Keratinocyte (primary cell): ENCODE measurements at places on chromosomes 13 and 19. TPM values are rescaled to one million over a fixed set of nuclear protein-coding genes. Genes with fewer than 3 reads are reported as not detected.

DNA sequence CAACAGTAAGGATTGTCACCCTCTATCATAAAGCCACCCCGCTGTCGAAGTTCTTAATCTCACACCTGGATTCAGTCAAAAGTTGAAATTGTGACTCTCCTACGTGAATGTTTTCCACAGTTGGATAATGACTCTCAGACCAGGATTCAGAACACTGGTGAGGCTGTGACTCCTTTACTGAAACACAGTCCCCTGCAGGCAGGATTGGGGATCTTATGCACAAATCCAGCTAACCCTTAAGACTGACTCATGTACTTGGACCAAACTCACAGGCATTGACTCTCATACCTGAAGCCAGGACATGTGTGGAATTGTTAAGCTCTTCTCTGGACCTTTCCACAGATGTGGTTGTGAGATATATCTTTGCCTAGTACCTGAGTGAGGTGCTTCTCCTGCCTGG, 46.8 kb downstream of the ZNF85 start:
- DNase-seq: no peak

DNA sequence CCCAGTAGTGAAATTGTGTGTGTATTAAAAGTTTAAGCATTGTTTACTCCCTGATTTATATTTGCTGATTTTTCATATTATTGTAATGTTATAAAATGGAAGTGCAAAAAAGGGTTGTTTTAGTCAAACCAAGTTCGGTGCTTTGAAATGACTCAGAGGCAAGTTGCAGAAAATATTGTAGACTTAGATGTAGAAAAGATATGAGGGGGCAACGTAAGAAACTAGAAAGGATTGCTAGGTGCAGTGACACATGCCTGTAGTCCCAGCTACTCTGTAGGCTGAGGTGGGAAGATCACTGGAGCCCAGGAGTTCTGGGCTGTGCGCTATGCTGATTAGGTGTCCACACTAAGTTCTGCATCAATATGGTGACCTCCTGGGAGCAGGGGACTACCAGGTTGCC, 16.1 kb upstream of the LPAR6 start:
- DNase-seq: no peak

- no peak for DNase-seq
These were observed 43.7 kb downstream of the TMEM255B start for GRCh38 chr13:113802761-113803160.

DNA sequence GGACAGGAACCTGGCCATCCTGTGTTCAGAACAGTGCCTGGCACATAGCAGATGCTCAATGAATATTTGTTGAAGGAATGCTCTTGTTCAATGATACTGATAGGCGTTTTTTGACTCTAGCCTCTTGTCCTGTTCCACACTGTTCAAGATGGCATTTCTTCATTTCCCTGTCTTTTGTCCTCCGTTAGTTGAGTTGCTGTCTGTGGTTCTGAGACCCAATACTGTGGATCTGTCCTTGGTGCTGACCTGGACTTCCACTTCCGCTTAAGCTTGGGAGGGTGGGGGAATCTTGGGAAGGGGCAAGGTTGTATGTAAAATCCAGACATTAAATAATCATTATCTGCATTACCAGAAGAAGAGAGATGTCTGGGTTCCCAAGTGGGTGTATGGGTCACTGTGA, 8.3 kb upstream of the KCNN4 start:
- DNase-seq: no peak

DNA sequence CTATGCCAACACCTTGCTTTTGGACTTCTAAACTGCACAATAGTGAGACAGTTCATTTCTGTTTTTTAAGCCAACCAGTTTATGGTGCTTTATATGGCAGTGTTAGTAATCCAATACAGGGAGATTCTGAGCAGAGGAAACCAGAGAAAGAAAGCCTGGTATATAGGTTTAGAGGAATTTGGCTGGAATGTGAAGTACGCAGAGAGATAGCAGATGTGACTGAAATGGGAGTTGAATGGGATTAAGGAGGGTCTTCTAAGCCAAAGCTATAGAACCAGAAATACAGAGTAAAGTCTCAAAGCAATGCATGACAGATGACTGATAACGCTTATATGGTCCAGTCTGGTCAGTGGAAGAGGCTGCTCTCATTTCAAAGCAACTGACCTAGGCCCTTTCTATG, 453.7 kb downstream of the GPC6 start:
- no peak for DNase-seq

GRCh38 chr19:13154911-13155471, 4.8 kb downstream of the IER2 start:
- no peak for DNase-seq

GRCh38 chr13:99312493-99312883, 5.3 kb upstream of the GPR183 start:
- no peak for DNase-seq

- no peak for DNase-seq
These were observed 712 bp upstream of the RINL start for GRCh38 chr19:38878575-38879399.

GRCh38 chr13:105410602-105411001, 1124.9 kb downstream of the EFNB2 start:
- no peak for DNase-seq

DNA sequence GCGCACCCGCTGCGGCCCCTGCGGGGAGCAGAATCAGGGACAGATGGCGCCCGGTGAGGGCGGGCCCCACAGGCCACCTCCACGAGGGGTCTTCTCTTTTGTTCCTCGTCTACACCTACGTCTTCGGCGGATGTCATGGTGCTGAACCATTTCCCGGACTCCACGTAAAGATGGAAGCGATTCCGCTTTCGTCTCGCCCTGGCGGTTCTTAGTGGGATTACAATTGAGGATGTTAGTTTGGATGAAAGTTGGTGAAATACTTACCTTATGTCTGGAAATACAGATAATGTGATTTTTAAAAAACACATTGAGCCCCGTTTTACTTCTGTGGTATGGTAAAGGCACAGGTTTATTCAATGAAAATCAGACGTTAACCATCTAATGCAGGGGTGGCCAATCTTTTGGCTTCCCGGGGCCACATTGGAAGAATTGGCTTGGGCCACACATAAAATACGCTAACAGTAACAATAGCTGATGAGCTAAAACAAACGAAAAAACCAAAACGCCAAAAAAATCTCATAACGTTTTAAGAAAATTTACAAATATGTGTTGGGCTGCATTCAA, 1.4 kb upstream of the ZMYM5 start:
- DNase-seq: no peak

- DNase-seq: no peak
These were observed 30.3 kb downstream of the TDRD3 start for GRCh38 chr13:60427285-60427684.

GRCh38 chr13:98300956-98301641, 124.0 kb upstream of the RNF113B start:
- DNase-seq: no peak

- DNase-seq: no peak
These were observed 1.1 kb downstream of the ARHGAP35 start for GRCh38 chr19:46861691-46862502.

GRCh38 chr13:18995259-18995873, 186.3 kb downstream of the TUBA3C start:
- DNase-seq: no peak

DNA sequence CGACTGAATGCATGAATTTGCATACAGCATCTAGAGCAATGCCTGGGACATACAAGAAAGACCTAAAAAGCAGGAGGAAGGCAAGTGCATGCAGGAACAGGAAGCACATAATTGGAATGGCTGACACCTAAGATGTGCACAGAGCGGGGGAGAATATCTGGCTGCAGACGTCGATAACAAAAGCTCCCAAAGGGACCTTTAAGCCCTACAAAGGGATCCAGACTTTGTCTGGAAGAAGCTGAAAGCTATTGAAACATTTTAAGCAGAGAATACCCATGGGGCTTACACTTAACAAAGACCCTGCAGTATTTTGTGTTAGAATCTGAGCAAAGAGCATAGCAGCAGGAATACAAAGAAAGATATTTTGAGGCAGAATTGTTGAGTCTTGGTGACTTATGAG, 107.4 kb upstream of the CLDN10 start:
- no peak for DNase-seq

GRCh38 chr13:40624383-40624782, 42.1 kb downstream of the FOXO1 start:
- DNase-seq: no peak

DNA sequence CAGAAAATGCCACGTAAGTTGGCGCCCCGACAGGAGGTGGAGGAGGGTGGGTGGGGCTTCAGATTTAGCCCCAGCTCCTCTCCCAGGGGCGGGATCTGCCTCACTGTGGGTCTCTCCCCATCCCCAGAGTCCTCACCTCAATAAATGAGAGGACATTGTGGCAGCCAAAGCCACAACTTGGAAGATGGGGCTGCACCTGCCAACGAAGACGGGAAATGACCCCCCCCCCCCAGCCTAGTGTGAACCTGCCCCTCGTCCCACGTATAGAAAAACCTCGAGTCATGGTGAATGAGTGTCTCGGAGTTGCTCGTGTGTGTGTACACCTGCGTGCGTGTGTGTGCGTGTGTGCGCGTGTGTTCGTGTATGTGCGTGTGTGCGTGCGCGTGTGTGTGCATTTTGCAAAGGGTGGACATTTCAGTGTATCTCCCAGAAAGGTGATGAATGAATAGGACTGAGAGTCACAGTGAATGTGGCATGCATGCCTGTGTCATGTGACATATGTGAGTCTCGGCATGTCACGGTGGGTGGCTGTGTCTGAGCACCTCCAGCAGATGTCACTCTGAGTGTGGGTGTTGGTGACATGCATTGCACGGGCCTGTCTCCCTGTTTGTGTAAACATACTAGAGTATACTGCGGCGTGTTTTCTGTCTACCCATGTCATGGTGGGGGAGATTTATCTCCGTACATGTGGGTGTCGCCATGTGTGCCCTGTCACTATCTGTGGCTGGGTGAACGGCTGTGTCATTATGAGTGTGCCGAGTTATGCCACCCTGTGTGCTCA, 1.5 kb upstream of the TRAPPC5 start:
- DNase-seq: no peak

- DNase-seq: no peak
These were observed 4.4 kb upstream of the TBXA2R start for GRCh38 chr19:3610745-3611717.

- no peak for DNase-seq
These were observed 448 bp upstream of the ZNF543 start for GRCh38 chr19:57319869-57320179.

DNA sequence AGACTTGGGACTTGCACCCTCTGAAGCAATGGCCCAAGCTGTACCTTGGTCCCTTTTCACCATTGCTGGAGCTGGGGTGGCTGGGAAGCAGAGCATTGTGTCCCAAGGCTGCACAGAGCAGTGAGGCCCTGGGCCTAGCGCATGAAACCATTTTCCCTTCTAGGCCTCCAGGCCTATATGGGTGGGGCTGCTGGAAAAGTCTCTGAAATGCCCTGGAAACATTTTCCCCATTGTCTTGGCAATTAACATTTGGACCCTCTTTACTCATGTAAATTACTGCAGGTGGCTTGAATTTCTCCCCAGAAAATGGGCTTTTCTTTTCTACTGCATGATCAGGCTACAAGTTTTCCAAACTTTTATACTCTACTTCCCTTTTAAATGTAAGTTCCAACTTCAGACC, 510.5 kb downstream of the SLITRK6 start:
- no peak for DNase-seq

- DNase-seq: no peak
These were observed 204.5 kb downstream of the KCNRG start for GRCh38 chr13:50219743-50220142.

GRCh38 chr19:46766569-46767317, 20.5 kb upstream of the STRN4 start:
- DNase-seq: no peak

DNA sequence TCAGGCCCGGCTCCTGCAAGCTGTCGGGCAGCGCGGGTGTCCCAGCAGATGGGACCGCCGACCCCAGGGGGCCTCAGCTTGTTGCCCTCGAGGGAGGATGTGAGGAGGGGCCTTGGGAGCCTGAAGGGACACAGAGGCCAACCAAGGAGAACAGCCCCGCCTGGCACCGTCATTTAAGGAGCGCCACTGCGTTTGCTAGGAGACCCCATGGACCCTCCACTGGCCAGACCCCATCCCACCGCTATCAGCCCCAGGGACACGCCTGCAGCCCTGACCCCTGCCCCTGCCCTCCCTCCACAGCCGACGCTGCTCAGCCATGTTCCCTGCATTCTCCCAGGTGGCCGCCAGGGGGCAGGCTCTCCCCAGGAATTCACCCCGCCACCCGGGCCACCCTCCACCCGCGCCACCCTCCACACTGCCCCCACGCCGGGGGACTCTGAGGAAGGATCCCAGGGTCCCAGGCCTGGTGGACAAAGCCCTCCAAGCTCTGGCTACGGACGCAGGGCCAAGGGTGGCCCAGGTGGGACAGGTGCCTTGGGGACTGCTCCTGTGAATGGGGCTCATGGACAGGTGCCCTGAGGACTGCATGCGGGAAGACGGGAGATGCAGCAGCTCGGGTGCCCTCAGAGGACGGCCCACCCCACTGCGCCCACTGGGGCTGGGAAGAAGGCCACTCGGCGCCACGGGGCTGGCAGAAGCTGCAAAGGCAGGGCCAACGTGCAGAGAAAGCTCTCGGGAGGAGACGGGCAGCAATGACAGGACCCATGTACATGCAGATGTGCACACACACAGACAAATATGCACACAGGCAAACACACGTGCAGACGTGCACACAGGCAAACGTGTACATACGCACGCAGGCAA, 34.4 kb downstream of the PIP5K1C start:
- DNase-seq: no peak

- DNase-seq: no peak
These were observed 8.6 kb downstream of the PDX1 start for GRCh38 chr13:27928353-27928804.

Gene C19orf73
- 0.54 to 0.98 TPM (median 0.71 TPM) in 3 replicates for polyA plus RNA-seq

Gene ZNF91
- 9.4 to 15.7 TPM (median 14.1 TPM) in 3 replicates for polyA plus RNA-seq

Gene FFAR1
- polyA plus RNA-seq: not detected in 3 replicates

Gene CD79A
- 0.07 to 0.19 TPM (median 0.14 TPM) in 3 replicates for polyA plus RNA-seq

Gene PEX11G
- polyA plus RNA-seq: 1.1 to 2.7 TPM (median 1.3 TPM) in 3 replicates

Gene PRRG2
- polyA plus RNA-seq: 5.2 to 7.5 TPM (median 5.3 TPM) in 3 replicates

Gene PTPRH
- polyA plus RNA-seq: 0.06 to 0.17 TPM (median 0.09 TPM) in 3 replicates

Gene UBL5
- 995 to 1,153 TPM (median 1,097 TPM) in 3 replicates for polyA plus RNA-seq

Gene ATXN8OS
- not detected in 3 replicates for polyA plus RNA-seq

Gene KCTD12
- polyA plus RNA-seq: 8.9 to 18.9 TPM (median 18.2 TPM) in 3 replicates

Gene LRFN3
- polyA plus RNA-seq: 0.73 to 6.1 TPM (median 0.90 TPM) in 3 replicates

Gene AP1M2
- 83.1 to 122 TPM (median 109 TPM) in 3 replicates for polyA plus RNA-seq

Gene LYPD5
- 4.0 to 8.8 TPM (median 4.2 TPM) in 3 replicates for polyA plus RNA-seq

Gene CLEC17A
- polyA plus RNA-seq: 0.04 TPM in 1 of 3 replicates, not detected in the others

Gene MYDGF
- polyA plus RNA-seq: 80.3 to 141 TPM (median 85.9 TPM) in 3 replicates

Gene MARCHF2
- 13.7 to 24.4 TPM (median 20.5 TPM) in 3 replicates for polyA plus RNA-seq

Gene MADCAM1
- polyA plus RNA-seq: 0.05 to 0.12 TPM (median 0.07 TPM) in 3 replicates

Gene ANKRD10
- 27.8 to 58.1 TPM (median 34.5 TPM) in 3 replicates for polyA plus RNA-seq
